ENCODE measurements at places on chromosomes 2 and 18.

DNA sequence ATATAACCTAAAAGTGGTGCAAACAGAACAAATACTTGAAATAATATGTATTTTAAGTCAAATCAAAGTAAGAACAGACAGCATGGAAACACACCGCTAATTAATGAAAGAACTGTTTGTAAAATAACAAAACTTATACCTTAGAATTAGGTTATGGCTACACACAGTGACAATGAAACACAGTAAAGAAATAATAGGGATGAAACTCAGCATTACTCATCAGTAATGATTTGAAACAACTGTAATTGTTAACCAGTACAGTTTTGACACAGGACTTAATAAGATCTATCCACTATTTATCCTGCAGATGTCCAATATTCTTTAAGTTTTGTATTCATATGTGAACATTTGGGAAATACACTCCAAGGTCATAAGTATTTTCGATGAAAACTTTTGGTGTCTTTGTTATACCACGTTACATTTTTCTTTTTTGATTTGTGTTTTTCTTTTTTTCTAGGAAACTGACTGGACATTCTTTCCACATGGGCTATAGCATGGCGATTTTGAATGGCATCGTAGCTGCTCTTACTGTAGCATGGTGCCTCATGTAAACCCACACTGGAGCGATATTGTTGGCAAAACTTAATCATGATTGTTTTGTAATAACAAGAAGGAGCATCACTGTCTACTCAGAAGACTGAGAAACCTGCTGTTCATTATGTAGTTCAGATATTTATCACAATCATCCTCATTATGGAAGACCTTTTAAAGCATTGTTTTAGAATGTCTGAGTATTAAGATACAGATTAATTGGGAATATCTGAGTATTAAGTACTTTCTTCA is 41.1 kb downstream of the ARL6IP6 start:
- no peak for DNase-seq

DNA sequence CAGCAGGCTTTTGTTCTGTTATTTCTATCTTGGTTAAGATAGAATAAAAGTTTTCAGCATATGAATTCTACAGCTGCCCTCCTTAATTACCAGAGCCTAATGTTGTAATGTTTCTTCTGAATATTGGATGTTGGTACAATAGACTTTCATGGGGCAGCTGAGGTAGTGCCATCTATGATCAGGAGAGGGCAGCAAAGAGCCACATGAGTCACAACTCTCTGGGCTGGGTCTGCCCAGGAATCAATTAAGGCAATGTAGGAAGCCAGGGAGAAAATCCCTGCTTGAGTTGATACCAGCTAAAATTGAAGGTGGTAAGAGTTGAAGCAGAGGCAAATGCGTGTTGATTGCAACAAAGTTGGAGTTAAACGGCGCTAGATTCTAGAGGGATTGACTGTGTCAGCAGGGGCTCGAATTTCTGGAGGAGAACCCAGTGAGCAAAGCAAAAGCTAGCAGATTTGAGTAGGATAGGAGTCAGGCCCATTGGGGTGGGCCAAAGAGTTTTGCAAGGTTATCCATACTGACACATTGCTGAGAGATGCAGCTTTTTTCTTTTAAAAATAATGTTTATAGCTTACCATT is 10.6 kb upstream of the MC5R start:
- peak; percentile 23 for DNase-seq

DNA sequence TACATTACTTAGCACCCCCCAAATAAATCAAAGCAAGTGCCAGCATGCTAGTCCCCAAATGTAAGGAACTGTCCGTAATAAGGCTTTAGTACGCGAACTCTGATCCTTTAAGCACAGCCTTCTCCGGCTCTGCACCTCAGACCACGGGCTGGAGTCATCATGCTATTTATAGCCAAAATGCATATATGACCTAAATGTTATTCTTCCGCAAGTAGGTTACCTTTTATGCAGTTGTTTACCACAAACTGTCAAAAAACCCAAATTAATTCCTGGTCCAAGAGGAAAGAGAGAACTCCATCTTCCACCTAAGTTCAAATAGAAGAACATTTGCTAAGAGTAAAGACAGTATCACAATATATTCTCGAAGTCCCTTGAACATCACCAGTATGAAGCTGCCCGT is 42.7 kb downstream of the ZNF516 start:
- DNase-seq: peak; percentile 24

GRCh38 chr2:219527076-219527394 is 12.8 kb downstream of the ASIC4 start:
- no peak for DNase-seq

DNA sequence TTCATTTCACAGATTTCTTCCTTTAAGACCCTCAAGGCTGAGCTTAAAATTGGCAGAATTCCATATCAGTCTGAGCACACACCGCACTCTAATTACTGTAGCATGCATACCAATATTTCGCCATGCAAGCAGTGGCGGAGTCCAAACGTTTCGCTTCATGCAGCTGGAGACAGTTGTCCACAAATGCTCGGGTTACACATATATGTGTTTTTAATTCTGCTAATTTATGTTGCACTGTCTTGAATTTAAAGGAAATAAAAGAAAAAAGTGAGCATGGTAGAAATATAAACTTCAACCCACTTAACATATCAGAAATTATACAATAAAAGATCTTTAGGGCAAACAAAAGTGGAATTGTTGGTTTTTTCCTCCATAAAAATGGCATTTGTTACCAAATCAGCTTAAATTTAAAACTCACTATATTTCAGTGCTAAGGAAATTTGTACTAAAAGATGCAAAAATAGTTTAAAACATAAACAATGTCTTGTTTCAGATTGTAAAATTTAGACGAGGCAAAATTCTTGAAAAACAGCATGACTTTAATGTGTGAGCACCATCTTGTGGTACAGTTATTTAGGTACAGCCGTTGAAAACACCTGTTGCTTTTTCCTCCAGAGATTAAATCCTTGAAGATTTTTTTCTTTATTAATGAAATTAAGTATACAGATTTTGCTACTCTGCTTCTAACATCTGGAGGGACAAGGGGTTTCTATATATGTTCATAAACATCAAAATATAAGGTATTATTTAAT is 24.1 kb upstream of the KANSL1L start:
- peak; percentile 68 for DNase-seq

GRCh38 chr2:182066400-182067087 is 80.9 kb downstream of the PPP1R1C start:
- no peak for DNase-seq

DNA sequence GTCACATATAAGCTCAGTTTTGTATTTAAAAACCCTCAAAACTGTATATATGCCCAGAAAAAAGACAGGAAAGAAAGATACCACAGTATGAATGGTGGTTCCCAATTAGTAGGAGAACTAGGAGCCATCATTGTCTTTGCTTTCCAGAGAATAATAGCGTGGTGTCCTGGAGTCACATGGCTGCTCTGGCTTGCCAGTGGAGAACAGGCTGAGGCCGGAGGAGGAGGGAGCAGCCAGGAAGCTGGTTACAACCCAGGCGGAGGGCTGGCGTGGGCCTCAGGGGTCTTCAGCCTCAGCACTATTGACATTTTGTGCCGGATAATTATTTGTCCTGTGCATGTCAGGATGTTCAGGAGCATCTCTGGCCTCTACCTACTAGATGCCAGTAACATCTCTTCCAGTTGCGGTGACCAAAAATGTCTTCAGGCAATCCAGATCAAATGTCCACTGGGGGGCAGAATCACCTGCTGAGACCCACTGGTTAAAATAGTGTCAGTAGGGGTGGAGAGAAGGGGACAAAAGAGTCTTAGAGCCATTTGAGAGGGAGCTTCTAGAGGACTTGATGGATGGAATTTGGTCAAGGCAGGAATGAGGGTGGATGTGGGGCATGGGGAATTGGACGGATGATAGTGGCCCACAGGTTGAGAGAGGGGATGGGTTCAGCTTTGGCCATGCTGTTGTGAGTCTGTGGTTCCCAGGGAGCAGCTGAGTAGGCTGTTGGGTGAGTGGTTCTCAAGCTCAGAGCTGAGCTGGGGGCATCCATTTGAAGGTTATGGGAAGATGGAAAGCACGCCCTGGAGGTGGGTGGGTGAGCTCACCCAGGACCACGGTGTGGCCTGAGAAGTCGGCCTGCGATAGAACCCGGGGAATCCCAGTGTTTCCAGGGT is 144.9 kb downstream of the AGAP1 start:
- peak; percentile 61 for DNase-seq

DNA sequence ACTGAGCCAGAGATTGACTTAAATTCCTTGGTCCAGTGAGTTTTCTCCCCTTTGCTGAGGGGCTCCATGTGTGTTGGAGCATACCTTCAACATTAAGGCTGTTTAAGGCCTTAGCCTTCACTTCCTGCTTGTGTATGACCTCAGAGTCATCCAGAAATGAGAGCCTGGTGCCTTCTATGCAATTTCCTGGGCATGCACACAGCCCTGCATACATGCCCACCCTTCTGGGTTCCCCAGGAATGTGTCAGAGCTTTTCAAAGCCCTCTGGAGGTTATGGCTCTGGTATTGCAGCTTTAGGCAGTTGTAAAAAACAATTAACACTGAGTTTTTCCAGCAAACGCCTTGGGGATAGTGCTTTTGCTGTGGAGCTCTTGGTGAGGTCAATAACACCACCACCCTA is 16.7 kb downstream of the IL1R1 start:
- DNase-seq: no peak

- no peak for DNase-seq
These were observed 620 bp downstream of the NGEF start for GRCh38 chr2:233012301-233012971.

GRCh38 chr2:42071791-42072190 is 24.0 kb downstream of the PKDCC start:
- no peak for DNase-seq

- no peak for DNase-seq
These were observed 3.0 kb upstream of the RPL37A start for GRCh38 chr2:216495656-216496055.

- DNase-seq: no peak
These were observed 50.4 kb upstream of the REL start for GRCh38 chr2:60830991-60831390.

DNA sequence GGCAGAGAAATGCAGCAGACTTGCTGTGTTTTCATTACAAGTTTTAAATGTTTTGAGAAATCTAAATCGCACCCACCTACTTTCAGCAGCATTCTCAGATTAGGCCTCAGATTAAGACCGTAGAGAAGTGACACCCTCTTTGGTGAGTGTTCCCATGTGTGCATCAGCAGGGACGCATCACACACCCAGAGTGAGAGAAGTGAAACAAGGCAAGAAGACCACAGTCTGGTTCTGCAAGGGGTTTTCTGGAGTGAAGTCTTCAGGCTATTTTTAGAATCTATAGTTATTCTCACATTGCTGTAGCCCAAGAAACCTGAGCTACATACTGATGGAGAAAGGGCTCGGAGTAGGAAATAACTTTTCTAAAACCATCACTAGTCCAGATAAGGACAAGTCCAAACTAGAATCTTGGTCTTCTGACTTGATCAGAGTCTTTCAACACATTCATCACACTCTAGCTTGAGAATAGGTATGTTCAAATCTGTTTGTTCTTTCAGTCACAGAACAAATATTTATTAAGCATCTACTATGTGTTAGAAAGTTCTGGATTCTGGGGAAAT is 1216.6 kb upstream of the PIK3C3 start:
- no peak for DNase-seq

DNA sequence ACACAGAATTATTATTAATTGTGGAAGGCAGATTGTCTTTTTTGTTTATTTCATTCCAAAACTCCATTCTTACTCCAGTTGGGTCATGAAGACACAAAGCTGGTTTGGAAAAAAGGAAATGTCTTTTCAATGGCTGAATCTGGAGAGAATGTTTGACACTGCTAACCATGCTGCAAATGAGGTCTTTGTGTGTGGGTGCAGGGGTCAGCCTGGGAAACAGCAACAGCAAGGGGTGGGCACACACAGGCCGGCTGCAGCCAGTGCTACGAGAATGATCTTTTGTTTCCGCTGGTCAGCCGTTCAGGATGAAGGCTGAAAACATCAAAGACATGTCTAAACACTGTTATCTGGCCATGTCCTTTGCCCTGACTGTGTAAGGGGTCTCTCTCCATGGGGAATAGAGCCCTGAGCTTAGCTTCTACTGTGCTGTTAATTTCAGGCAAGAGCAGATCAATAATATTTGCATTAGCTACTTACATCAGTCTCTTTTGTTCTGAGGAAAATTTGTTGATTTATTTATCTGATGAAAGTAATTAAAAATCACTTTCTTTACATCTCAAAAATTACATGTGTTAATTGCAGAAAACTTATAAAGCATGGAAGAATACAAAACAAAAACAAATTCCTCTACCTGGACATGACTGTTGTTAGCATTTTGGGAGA is 33.3 kb upstream of the E2F6 start:
- DNase-seq: no peak

GRCh38 chr2:140273408-140273807 is 1493.2 kb upstream of the NXPH2 start:
- no peak for DNase-seq

DNA sequence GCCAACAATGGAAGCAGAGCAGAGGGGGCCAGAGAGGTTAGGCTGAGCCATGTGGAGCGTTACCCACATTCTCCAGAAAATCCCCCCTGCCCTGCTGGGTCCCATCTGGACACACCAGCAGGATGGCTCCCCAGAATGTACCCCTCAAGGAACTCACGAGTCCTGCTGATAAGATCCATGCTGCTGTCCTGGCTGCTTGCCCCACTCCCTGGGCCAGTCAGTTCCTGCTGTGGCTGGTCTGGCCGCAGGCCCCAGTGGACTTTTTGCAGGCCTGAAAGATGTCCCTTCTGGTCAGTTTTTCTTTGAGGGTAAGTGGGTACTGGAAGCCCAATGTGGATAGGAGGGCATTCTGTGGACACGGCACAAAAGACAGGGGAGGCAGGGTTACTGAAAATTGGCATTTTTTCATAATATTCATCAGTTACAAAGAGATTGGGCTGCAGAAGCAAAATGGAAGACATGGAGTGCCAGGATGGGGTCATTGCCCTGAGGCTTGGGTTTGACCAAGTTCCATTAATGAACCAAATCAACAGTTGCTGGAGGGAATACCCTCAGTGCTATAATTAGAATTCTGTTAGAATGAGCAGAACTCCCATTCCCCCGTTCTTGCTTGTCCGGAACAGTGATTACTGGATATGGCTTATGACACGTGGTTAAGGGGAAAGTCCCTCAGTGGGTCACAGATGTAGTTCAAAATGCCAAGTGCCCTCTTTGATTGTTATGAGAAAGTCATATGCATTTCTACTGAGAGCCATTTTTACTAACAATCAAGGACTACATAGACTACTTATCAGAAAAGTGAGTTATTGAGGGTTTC is 38.7 kb downstream of the SLC4A5 start:
- DNase-seq: no peak

DNA sequence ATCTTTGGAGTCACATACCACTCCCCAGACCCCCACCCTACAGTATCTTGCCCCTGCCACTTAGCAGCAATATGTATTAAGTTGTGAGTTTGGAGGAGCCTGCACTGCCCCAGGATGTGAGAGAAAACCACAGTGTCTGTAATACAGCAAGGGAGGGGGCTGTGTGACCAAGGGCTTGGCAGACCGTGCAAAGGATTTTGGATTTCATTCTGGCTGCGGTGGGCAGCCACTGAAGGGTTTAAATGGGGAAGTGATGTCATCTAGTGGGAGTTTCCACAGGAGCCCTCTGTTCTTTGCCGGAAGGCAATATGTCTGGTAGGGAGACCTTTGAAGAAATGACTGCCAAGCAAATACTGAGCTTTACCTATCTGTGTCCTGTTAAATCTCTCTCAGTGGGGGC is 202.4 kb downstream of the FHOD3 start:
- no peak for DNase-seq

- DNase-seq: no peak
These were observed 811.3 kb downstream of the CNTNAP5 start for GRCh38 chr2:124836416-124836815.

GRCh38 chr2:38077431-38077769 is 1.4 kb upstream of the CYP1B1 start:
- no peak for DNase-seq
